Stimulated activated CD4-positive, alpha-beta T cell treated with anti-CD3 and anti-CD28 coated beads, Interleukin-12 subunit alpha, Interleukin-12 subunit beta, amount 100 ng/mL, for 24 hours (primary cell): ENCODE measurements at places on chromosomes 3 and 15.

DNA sequence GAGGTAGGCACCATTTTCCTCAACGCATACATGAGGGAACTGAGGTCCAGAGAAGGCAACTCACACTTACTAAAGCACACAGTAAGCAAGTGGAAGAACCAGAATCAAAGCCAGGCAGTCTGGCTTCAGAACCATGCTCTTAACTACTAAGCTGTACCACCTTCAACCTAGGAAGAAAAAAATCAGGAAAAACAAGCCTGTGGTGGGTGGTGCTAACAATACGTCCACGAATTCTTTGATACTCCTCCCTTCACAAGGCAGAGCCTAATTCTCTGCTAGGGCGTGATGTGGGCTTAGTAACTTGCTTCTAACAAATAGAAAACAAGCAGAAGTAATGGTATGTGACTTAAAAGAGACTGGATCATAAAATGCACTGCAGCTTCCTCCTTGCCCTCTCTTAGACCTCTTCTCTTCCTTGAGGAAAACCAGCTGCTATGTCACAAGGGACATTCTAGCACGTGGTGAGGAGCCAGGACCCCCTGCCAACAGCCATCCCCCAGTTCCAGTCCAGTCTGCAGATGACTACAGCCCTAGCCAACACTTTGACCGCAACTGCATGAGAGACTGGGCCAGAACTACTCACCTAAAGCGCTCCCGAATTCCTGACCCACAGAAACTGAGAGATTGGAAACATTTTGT, 36.9 kb downstream of the HACD2 start:
- DNase-seq: no peak

DNA sequence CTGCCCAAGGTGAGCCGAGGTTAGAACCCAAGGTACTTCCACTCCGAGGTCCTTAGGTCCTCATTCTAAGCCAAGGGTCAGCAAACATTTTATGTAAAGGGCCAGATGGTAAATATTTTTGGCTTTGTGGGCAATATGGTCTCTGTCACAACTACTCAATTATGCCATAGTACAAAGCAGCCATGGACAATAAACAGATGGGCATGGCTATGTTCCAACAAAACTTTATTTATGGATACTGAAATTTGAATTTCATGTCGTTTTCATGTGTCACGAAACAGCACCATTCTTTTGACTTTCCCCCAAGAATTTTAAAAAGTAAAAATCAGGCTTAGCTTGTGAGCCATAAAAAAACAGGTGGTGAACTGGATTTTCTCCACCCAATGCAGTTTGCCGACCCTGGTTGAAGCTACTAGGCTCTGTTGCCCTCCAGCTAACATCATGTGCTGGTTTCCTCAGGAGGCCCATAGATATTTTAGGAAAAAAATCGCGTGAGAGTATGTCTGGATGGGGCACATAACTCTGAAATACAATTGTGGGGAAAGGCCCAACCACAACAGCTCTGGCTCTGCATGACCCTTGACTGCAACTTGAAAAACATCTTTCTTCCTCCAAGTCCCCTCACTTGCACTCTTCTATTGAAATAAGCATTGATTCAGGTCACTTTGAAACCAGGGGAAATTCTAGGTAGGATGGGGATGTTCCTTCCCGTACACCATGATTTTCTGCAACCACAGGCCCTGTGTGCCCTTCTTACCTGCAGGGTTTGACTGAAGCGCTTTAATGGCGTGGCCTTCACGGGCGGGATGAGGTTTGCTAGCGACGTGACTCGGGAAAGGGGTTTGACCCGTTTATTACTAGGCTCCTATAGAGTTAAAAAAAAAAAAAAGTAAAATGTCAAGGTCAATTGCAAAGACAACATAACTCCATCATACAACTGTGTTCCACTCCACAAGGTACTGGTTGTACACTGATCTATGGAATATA, 28.5 kb downstream of the ARHGEF3 start:
- DNase-seq: no peak

DNA sequence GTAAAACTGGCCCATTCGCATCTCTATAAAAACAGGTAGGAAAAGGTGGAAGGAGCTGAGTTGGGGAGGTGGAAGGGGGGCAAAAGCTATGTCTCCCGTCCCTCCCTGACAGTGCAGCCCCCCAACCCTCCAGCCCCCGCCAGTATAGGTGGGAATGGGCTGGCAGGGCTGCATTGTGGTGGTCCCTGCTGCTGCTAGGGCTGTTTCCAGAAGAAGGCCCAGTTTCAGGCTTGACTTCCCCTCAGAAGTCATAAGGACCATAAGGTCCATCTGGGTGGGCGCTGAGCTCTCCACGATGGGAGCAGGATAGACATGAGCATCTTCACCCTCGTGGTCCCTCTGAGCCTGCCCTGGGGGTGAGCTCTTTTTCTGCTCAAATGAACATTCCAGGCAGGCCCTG, 44.2 kb downstream of the APBA2 start:
- DNase-seq: no peak

DNA sequence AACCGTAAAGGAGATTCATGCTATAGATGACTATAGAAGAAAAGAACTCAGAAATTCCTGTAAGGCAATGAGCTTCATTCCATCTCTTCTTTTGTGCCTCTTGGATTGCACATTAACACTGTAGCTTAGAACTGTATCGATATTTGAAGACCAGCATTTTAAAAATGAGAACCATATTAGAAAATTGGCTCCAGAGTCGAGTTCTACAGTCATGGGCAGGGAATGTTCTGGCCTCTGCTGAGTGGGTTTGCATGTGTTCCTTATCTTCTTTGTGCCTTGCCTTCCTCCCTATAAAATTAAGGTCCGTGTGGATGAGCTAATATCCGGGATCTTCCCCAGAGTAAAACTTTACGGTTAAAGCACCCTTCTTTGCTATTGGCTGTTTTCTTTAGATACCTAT, 77.4 kb upstream of the PLCL2 start:
- DNase-seq: no peak

DNA sequence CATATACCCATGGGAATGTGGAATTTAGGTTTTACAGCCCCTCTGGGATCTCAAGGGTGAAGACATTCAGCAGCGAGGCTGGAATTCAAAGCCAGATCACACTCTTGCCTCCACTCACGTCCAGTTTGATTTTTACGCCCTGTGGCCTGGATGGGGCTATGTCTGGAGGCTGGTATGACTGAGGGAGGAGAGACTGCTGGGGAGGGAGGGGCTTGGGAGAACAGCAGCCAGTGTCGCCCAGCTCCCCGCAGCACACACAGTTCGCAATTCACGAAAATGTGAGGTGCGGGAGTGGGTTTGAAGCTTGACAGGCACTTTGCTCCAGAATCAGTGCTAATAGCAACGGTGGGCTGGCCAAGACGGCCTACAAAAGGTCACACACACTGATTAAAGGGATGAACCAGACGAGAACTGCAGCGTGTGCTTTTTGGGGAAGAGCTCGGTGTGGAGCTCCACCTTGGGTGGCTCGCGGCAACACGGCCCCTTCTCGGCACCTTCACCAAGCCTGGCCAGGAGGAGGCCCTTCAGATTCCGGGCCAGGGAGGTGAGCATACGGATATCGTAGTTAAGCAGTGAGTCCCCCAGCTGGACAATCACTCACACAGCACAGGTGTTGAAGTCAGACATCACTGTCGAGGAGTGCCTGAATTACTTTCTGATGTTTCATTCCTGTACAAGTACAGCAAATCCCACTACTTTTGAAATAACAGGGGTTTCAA, 16.4 kb downstream of the EHD4 start:
- no peak for DNase-seq

DNA sequence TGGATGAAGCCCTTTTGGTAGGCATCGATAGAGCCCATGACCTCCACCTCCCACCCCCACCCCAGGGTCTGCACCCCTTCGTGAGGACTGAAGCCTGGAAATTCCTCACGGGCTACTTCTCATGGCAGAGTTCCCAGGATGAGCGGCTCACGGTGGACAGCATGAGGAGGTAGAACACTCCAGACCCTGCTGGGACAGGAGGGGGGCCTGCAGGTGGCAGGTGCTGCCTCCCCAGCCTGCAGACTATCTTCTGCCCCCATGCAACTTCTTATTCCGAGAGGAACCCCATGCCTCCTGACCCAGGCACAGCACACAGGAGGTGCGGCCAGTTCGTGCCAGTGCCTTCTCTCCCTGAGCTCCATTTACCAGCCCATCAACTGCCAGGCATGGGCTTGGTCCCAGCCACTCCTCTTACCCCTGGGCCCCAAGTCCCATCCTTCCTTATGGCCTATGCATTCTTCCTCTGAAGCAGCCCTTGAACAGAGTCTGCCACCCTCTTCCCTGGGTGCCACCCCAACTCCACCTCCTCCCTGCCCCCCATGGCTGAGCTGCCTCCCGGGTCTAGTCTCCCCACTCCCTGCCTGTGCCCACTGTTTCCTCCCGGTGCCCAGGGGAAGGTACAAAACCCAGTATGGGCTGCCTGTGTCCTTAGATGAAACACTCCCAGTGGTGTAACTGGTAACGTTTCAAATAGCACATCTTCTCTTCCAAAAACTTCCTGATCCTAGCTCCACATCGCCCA, 8.4 kb downstream of the TBC1D21 start:
- no peak for DNase-seq

DNA sequence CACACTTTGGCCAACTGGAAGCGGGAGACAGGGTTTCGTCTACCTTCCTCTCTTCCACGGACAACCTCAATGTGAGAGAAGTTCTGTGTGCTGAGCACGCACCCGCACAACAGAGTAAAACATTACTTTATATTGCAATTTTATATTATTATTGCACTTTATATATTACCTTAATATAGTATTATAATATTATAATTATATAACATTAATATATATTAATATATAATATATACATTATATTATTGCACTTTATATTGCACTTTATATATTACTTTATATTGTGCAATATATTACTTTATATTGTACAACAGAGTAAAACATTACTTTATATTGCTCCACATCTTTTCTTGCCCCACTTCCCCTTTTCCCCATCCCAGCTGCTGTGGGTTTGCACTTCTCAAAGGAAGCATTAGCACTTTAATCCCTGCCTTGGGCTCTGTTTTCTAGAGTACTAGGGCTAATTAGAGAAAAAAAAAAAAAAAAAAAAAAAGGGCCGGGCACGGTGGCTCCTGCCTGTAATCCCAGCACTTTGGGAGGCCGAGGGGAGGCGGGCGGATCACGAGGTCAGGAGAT, 76.4 kb upstream of the SLC4A7 start:
- no peak for DNase-seq

DNA sequence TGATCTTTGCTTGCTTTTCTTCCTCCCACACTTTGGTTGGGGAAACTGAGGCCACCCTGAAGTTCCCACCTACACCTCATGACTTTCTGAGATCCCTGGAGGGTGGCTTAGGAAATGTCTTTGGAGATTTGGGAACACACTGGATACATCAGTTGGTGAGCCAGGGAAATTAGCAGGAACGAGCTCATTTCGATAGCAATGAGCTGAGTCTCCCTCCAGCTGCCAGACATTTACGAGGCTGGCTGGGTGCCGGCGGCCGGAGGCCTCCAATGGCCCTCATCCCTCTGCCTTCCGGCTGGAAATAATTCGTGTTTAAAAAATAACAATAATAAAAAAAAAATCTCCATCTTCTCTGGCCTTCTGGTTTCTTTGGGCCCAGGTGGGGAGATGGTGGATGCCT, 38.8 kb downstream of the SMAD6 start:
- no peak for DNase-seq

DNA sequence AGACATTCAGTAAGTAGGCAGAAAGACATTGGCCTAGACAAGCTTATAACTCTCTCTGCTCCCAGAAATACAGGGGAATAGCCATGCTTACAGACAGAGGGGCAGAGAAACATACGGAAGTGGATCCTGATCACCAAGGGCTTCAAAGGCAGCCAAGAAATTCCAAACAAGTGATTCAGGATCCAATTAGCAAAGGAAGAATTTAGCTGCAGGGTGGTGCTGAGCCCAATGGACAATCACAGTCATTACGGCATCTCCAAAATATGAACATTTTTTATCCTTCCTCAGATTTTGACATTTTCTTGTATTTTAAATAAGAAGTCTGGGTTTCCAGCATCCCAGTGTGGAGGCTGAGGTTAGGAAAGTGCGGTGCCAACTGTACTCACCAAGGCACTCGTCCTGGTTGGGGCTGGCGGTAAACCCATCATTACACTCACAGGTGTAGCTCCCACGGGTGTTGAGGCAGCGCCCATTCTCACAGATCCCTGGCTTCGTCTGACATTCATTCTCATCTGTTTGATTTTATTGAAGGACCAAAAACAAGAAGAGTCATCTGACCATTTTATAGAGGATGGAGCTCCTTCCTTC, 96.8 kb downstream of the DUT start:
- DNase-seq: no peak

DNA sequence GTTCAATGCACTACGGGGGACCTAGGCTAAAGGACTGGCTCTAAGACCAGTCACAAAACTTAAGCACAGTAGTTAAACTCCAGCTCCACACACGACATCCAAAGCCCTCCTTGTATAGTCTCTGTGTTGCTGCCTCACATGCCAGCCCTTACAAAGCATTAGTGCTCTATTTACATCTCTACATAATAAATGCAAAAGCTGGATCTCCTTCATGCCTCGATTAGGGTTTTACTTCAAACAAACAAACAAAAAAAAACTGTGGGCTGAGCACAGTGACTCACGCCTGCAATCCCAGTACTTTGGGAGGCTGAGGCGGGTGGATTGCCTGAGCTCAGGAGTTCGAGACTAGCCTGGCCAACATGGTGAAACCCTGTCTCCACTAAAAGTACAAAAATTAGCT, 9.6 kb downstream of the PGBD4 start:
- DNase-seq: no peak

- DNase-seq: no peak
Measured at GRCh38 chr3:152706991-152707713, 127.8 kb upstream of the P2RY1 start.
